ENCODE measurements at places on chromosomes 1 and 21. TPM values are rescaled to one million over a fixed set of nuclear protein-coding genes. Genes with fewer than 3 reads are reported as not detected.

The MFN2 gene
- total RNA-seq = 61.8 TPM

- no peak overlapping the region for H3K4me3 ChIP-seq
- no peak overlapping the region for H3K27ac ChIP-seq
- no peak for DNase-seq
- H3K4me1 ChIP-seq = no peaks in the 10 kb centered on the region
- peaks cover 23% of the 10 kb centered on the region for H3K27me3 ChIP-seq
Measured at GRCh38 chr1:95369985-95370690, 136.1 kb downstream of the RWDD3 start.

The SLFNL1 gene
- total RNA-seq = 0.52 TPM

DNA sequence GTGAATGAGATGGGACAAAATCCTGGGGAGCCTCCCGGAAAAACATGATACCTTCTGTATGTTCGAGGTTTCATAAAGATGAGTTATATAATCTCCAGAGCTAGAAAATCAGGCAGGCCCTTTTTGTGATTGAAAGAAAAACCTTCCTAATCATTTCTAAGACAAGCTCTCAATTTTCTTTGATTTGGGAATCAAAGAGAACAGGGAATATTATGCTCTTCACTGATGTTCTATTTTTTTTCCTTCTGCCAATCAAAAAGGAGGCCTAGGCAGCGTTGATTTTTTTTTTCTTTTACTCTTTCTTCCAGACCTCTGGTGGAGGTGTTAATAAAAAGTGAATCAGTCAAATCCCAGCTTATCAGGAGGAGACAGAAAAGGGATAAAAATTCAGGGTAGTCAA, 34.5 kb downstream of the DIRAS3 start:
- no peaks in the 10 kb centered on the region for H3K36me3 ChIP-seq
- H3K27ac ChIP-seq = no peak overlapping the region
- H3K4me1 ChIP-seq = no peaks in the 10 kb centered on the region
- no peaks in the 10 kb centered on the region for H3K27me3 ChIP-seq
- DNase-seq = no peak
- H3K4me3 ChIP-seq = no peak overlapping the region

DNA sequence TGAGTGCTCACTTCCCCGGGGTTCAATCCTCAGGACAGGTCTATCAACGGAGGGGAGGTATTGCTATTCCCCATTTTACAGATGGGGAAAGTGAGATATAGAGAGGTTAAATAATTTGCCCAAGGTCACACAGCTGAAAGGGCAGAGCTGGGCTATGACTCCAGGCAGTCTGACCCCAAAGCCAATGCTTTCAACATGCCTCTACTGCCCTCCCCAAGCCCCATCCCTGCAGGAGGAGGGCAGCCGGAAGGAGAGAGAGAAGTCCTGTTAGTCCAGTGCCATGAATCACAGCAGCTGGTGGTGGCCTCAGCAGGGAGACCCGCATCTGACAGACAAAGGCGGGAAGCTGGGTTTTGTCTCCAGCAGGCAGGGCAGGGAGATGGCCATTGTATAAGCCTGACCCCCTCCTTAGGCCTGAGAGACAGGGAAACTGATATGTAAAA, 20.0 kb upstream of the CLIC4 start:
- peak overlapping the region; percentile 64 for H3K4me3 ChIP-seq
- no peaks in the 10 kb centered on the region for H3K27me3 ChIP-seq
- H3K36me3 ChIP-seq = peaks cover 9% of the 10 kb centered on the region
- H3K27ac ChIP-seq = peak overlapping the region; percentile 78
- peaks cover 20% of the 10 kb centered on the region for H3K4me1 ChIP-seq

- H3K4me3 ChIP-seq = no peak overlapping the region
- H3K36me3 ChIP-seq = no peaks in the 10 kb centered on the region
- DNase-seq = no peak
Measured at GRCh38 chr1:203526572-203526971, 32.6 kb downstream of the OPTC start.

- no peak for DNase-seq
- no peaks in the 10 kb centered on the region for H3K36me3 ChIP-seq
- H3K27me3 ChIP-seq = peaks cover 7% of the 10 kb centered on the region
Measured at GRCh38 chr1:157092831-157093230, 6.8 kb downstream of the ETV3L start.

GRCh38 chr1:208598021-208598420, 353.8 kb upstream of the PLXNA2 start:
- no peaks in the 10 kb centered on the region for H3K4me1 ChIP-seq
- H3K36me3 ChIP-seq = no peaks in the 10 kb centered on the region
- H3K4me3 ChIP-seq = no peak overlapping the region
- H3K27me3 ChIP-seq = peaks cover 72% of the 10 kb centered on the region
- no peak for DNase-seq
- H3K27ac ChIP-seq = no peak overlapping the region

GRCh38 chr1:110008971-110009565, 24.5 kb downstream of the AHCYL1 start:
- no peak overlapping the region for H3K4me3 ChIP-seq
- DNase-seq = no peak
- H3K4me1 ChIP-seq = peaks cover 28% of the 10 kb centered on the region
- H3K27ac ChIP-seq = no peak overlapping the region

The C1orf74 gene
- 5.1 TPM for total RNA-seq

The LCA5L gene
- total RNA-seq = 1.7 TPM

DNA sequence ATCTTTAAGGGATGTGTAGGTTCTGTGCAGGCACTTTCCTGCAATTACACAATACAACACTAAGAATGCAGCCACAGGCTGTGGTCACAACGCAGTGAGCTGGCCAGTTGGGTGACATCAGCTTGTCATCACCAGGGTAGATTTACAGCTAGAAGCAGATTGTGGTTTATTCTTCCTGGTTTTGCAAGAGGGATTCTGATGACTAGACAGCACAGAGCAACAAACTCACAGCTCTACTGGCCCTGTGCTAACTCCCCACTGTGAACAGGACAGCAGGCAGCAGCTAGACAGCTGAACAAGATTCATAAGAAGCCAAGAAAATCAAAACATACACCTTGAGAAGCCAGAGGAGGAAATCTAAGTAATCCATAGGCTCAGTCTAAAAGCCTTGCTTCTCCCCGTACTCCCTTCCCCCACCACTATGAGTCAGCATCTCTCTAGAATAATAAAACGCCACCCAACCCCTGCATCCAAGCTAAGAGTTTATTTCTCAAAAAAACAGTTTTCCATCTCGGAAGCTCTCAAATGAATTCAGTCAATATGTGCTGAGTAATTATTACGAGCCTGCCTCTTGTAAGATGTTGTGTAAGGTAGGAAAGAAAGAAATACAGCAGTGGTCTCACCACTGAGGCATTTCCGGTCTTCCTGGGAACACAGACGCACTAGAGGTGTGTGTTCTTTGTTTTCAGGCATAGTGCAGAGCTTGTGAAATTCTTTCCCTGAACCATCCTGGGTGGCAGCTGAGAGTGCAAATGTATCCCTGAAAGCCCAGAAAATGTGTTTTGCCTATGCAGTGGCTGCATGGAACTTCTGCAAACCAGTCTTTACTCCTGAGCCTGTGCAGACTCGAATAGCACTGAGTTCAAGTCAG, 162.8 kb downstream of the NTPCR start:
- peak overlapping the region; percentile 69 for H3K4me3 ChIP-seq
- H3K36me3 ChIP-seq = peaks cover 18% of the 10 kb centered on the region
- no peaks in the 10 kb centered on the region for H3K27me3 ChIP-seq
- peak overlapping the region; percentile 84 for H3K27ac ChIP-seq
- peak; percentile 79 for DNase-seq

The PARS2 gene
- total RNA-seq = 10.0 TPM

DNA sequence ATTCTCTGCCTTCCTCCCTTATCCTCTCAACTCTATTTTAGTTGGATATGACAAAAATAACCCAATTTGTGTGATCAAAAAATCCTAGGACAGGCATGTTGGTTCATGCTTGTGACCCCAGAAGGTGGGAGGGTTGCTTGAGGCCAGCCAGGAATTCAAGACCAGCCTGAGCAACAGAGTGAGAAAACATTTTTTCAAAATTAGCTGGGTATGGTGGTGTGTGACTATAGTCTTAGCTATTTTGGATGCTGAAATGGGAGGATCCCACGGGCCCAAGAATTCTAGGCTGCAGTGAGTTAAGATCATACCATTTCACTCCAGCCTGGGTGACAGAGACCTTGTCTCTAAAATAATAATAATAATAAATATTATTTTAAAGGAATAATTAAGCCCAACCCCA, 1383.1 kb upstream of the ADGRL2 start:
- DNase-seq = no peak
- H3K27ac ChIP-seq = no peak overlapping the region
- no peaks in the 10 kb centered on the region for H3K36me3 ChIP-seq

- H3K27ac ChIP-seq = no peak overlapping the region
- H3K27me3 ChIP-seq = no peaks in the 10 kb centered on the region
- H3K4me3 ChIP-seq = no peak overlapping the region
- H3K36me3 ChIP-seq = peaks cover 7% of the 10 kb centered on the region
- DNase-seq = no peak
Measured at GRCh38 chr21:35163411-35163810, 114.3 kb upstream of the RUNX1 start.

- peaks cover 14% of the 10 kb centered on the region for H3K4me1 ChIP-seq
- H3K27ac ChIP-seq = no peak overlapping the region
- H3K4me3 ChIP-seq = no peak overlapping the region
- no peak for DNase-seq
- H3K36me3 ChIP-seq = no peaks in the 10 kb centered on the region
- no peaks in the 10 kb centered on the region for H3K27me3 ChIP-seq
Measured at GRCh38 chr1:24732186-24732885, 12.9 kb upstream of the CLIC4 start.

DNA sequence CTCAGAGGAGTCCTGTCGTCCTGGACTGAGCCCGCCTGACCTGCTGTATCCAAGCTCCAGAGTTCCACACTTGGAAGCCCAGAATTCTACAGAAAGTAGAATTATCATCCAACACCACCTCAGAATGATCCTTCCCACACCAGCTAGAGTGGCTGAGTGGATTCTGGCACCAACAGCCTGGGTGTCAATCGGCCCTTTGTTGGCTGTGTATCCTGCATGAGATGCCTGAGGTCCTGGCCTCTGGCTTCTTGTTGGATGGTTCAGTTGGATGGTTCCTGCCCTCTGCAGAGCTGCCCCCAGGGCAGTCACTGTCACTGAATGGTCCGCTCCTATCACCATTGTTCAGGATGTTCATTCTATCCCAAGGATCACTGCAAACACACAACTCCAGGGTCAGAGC, 49.8 kb downstream of the PGBD5 start:
- H3K4me1 ChIP-seq = peaks cover 22% of the 10 kb centered on the region
- no peak for DNase-seq
- H3K27me3 ChIP-seq = no peaks in the 10 kb centered on the region
- no peak overlapping the region for H3K4me3 ChIP-seq
- peaks cover 3% of the 10 kb centered on the region for H3K36me3 ChIP-seq
- no peak overlapping the region for H3K27ac ChIP-seq

The C1QB gene
- total RNA-seq = not detected

Data from Calu3 (cell line).